CD4-positive, alpha-beta T cell treated with Interleukin-10 for 1 hour (primary cell): ENCODE measurements at places on chromosomes 5 and 9.

GRCh38 chr9:3721096-3721495 is 195.3 kb upstream of the RFX3 start:
- no peak for DNase-seq

DNA sequence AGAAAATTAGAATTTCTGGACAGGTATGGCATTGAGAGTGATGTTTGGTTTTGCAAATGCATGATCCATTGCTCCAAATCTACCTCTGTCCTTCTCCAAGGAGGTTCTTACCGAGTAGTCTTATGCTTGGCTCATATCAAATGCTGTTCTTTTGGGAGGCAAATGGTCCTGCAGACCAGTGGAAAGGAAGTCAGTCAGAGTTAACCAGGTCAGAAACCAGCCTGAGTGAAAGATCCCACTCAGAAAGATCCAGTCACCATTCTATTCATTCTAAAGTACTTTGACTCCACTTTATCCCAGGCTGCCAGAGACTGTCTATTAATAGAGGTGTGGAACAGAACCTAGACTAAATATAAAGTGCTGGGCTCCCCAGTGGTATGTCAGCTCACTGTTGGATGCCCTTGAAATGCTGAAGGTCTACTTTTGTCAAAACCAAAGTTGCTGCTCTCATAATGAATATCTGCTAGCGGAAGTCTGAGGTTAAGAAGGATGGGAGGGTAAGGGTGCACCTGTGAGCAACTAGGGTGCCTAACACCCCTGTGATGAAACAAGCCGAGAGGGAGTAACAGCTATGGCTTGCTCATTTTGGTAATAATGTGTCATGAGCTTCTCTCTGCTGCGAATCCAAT is 302.2 kb downstream of the ZNF608 start:
- no peak for DNase-seq

GRCh38 chr9:115207003-115207836 is 89.3 kb upstream of the TNC start:
- no peak for DNase-seq

- no peak for DNase-seq
Observed at GRCh38 chr5:98365126-98365525, 408.3 kb upstream of the RGMB start.

DNA sequence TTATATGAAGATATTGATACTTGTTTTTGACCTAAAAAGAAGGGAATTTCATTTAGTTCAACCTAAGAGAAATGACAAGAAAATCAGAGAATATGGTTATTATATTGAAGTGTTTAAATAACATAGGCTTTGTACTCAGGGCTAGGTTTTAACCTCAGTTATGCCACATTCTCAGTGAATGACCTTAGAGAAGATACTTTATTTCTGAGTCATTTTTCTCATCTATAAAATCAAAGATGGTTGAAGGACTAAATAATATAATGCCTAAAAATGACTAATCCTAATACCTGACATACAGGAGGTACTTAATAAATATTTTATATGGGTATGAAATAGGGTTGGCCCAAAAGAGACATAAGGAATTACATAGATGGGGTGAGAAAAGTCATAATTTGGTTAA is 32.3 kb downstream of the DIMT1 start:
- no peak for DNase-seq

DNA sequence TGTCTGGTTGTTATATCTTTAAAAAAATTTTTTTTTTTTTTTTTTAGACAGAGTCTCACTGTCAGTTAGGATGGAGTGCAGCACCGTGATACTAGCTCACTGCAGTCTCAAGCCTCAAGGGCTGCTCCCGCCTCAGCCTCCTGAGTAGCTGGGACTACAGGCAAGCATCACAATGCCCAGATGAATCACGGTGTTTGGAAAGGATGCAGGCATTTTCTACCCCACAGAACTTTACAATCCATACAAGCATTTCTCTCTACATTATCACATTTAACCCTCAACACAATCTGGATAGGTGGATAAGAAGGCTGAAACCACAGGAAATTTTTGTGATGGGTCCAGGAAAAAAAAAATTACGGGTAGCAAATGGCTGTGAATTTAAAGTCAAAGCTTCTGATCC is 5.8 kb upstream of the PCA3 start:
- DNase-seq = no peak

DNA sequence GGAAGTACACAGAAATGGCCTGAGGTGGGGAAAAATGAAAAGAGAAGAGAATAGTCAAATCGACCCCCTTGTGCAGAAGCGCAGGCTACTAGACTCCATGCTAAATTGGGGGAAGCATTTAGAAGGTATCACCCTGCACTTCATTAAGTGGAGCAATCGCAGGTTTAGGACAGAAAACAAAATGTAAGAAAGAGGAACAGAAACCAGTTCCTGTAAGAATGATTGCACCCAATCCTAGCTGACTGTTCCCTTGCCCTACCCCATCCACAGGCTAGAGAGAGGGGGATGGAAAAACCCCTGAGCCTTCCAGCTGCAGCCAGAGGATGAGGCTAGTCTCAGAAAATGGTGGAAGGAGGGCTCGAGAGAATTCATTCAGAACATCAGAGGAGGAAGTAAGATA is 23.9 kb upstream of the PPP1R2B start:
- no peak for DNase-seq

DNA sequence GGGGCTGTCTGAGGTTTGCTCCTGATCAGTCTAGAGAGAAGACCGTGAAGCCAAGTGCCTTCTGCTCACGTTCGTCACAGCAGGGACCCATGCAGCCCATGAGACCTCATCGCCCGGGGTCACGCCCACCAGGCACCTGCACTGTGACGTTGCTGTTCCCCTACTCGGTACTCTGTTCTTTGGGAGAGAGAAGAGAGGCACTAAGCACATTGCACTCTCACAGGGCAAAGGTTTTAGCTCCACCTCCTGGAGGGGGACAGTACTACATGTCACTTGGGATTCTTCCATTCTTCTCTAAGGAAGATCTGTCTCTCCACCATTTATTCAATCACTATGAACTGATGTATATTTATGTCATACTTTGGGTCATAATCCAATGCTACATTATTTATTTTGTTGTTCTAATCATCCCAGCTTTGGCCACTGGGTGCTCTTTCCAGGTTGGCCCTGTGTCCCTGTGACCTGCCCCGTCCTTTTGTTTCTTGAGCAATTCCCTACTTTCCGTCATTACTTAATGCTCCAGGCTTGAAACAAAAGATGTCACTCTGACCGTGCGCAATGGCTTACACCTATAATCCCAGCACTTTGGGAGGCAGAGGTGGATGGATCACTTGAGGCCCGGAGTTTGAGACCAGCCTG is 31.4 kb upstream of the BRD3 start:
- DNase-seq = peak; percentile 69

GRCh38 chr9:36448017-36448416 is 47.9 kb upstream of the RNF38 start:
- no peak for DNase-seq

DNA sequence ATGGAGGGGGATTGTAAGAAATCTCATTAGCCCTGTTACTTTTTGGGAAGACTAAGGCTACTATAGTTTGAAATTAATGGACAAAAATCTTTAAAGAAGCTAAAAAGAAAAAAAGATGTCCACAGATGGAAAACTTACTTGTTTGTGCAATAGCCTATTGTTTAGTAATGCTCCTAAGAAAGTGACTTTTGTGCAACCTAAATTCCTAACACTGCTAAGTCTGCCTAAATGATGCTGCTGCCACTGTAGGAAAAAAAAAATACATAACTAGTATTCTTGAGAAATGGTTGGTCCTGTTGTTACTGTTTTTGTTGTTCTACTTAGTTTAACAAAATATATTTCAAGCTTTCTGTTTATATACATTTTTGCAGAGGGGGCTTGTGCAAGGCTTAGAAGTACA is 108.2 kb upstream of the NR3C1 start:
- no peak for DNase-seq

GRCh38 chr9:8734760-8735159 is 935.2 kb upstream of the DMAC1 start:
- DNase-seq = no peak
